Astrocyte (in vitro differentiated cells and primary cell): ENCODE measurements at places on chromosomes 4 and X.

DNA sequence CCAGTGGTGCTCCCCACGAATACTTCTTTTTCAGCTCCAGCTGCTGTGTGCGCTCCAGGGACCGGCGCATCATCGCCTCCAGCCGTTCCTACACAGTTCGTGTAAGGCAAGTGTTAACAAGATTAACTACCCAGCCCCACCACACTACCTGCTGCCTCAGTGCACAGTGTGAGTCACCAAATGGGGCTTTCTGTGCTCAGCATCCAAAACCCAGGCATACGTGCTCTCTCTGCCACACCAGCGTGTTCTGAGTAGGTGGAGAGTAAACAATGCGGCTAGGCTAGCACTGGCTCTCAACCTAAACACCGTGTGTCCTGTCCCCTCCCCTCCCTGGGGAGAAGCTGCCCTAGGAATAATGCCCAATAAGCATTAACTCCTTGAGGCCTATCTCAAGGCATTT, 60.0 kb downstream of the MAP7D2 start:
- peak; percentile 44 for DNase-seq

DNA sequence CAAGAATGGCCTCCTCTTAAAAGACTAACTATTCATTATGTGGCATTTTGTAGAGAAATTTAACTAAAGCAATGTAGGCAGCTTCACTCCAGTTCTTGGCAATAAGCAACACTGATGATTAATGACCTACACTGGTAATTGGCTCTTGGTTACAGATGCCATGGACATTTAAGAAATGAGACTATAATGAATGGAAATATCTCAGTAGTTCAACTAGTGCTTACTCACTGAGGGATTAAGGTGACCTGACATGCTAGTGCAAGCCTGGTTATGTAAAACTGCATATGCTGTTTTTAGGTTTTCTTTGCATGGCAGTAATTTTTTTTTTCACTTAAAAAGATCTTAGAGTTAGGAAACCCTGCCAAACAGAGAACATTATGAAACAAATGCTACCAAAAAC, 152.7 kb upstream of the AADAT start:
- peak; percentile 29 for DNase-seq

GRCh38 chr4:123819362-123820035, 422.9 kb downstream of the SPRY1 start:
- DNase-seq = no peak

- DNase-seq = peak; percentile 89
Observed at GRCh38 chr4:143381189-143382118, 44.8 kb downstream of the GAB1 start.

GRCh38 chr4:136186650-136187049, 1345.6 kb downstream of the PCDH18 start:
- no peak for DNase-seq

- DNase-seq = no peak
Observed at GRCh38 chr4:73646117-73646516, 25.9 kb upstream of the RASSF6 start.

GRCh38 chr4:7003176-7003878, 39.8 kb upstream of the TADA2B start:
- DNase-seq = no peak

DNA sequence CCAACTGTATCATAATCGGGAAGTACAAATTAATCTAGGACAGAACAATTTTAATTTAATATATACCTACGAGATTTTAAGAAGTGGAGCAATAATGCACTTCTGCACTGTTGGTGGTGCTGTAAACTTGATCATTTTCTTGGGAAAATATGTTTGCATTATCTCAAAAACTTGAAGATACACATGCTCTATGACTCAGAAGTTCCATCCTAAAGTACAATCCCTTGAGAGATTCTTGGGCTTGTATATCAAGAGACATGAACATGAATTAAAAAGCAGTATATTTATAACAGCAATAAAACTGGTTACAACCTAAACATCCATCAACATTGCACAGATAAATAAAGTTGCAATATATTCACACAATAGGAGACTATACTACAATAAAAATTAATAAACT, 168.8 kb downstream of the CLCN4 start:
- DNase-seq = peak; percentile 18

DNA sequence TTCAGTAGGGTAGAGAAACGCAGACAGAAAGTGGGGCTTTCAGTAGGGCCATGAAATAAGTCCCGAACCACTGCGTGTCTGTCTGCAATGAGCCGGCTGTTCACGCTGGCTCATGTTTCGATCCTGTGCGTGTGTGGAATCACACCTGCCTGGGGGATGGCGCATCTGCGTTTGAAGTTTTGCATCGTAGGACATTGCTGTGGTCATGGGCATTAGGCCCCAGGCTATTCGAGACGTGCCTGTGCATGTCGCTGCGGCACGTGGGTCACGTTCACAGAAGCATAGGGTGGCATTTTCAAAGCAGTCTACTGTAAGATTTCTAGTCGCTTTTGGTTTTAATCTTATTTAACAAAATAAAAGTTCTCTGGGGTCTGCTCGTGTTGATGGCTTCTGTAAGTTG, 25.5 kb upstream of the HGFAC start:
- DNase-seq = no peak

GRCh38 chr4:173380987-173381386, 10.2 kb downstream of the SAP30 start:
- no peak for DNase-seq

GRCh38 chr4:123298801-123299200, 97.8 kb upstream of the SPRY1 start:
- no peak for DNase-seq

GRCh38 chr4:127048376-127049044, 584.2 kb upstream of the INTU start:
- peak; percentile 52 for DNase-seq

GRCh38 chr4:39044364-39044955, 12.3 kb upstream of the TMEM156 start:
- DNase-seq = peak; percentile 70

DNA sequence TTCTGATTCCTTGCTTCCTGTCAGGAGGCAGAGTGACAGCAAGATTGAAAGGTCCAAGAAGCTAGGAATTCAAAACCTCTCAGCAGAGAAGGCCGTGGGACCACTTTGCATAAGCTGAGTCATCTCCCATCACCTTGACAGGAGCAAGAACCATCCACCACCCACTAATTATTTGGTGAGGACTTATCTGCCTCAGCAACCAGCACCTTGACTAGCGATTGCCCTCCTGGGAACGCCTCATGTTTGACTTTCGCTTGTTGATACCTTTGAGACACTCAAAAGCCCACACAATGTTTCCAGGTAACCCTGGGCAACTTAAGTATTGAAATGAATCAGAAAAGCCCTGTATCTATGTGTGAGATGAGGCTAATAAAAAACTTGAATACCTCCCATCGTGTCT, 233.5 kb upstream of the GYPA start:
- no peak for DNase-seq

- no peak for DNase-seq
Observed at GRCh38 chr4:124529131-124529530, 183.4 kb downstream of the ANKRD50 start.

DNA sequence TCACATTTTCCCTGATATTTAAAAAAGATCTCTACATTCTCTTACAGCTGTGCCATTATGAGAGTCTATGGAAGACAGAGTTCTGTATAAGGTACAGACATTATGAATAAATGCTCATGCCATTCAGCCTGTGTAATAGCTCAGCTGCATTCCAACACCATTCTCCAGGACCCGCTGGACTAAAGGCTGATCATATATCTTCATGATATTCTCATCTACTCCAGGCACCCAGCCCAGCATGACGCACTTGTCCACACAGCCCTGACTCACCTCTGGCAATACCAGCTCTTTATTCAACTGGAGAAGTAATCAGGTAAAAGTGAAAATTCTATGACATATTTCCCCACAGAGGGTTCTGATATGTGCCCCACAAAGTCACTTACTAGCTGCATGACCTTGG, 437.5 kb upstream of the FGF16 start:
- peak; percentile 79 for DNase-seq

- DNase-seq = no peak
Observed at GRCh38 chrX:63746715-63747114, 38.3 kb downstream of the ARHGEF9 start.

- no peak for DNase-seq
Observed at GRCh38 chrX:57647020-57647419, 33.0 kb downstream of the NLRP2B start.

- no peak for DNase-seq
Observed at GRCh38 chr4:170888660-170889059, 798.9 kb upstream of the AADAT start.

DNA sequence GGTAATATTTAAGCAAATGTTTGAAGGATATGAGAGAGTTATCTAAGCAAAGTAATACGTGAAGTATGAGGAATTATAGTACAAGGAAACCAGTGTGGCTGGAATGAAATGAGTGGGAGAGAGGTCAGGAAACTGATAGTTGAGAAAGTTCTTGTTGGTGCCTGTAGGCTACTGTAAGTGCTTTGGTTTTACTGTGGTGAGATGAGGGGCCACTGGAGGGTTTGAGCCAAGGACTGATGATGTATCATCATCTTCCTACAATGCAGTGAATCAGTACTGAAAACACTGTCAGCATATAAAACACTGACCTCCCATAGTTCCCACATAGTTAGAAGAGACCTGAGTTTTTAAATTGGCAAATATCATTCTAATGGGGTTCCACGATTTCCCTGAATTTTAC, 367.5 kb upstream of the CTSO start:
- DNase-seq = peak; percentile 98

DNA sequence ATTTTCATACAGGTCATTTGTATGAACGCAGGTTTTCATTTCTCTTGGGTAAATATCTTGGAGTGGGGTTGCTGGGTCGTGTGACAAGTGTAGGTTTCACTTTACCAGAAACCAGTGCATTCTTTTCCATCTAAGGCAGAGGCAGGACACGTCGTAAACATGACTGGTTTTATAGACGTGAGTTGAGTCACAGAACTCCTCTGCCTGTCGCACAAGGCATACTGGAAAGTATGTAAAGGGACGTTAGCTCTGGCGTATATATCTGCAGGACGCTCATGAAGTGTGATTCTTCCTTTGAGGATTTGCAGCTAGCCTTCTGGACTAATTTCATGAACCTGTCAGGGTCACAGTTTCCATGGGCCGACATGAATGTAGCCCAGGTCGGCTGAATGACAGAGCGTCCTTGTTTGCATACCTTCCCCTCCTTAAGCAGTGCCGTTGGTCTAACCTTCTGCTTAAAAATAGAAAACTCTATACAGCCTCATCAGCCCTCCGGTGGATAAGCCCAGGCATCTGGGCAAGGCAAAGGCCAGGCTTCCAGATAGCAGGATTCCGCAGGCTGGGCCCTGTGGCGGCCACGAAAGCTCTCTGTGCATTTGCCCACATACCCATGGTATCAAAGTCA, 106.0 kb downstream of the GPR143 start:
- no peak for DNase-seq

GRCh38 chr4:38495446-38495845, 168.6 kb upstream of the KLF3 start:
- DNase-seq = no peak

GRCh38 chr4:175947117-175947722, 118.4 kb upstream of the WDR17 start:
- no peak for DNase-seq

DNA sequence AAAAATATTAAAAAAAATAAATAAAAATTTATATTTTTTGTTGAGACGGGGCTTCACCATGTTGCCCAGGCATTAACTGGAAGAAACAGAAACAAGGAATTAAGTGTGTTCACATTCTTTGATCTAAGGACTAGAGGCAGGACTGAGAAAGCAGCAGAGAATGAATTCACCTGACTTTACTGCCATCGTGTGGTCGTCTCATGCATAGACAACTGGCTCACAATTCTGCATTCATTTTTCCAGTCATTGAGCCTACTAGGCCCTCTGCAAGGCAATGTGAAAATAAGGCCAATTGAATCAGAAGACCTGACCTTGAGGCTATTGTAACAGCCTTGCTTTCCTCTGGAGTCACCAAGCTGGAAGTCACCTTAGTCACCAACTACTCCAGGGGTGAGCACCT, 37.4 kb downstream of the LHFPL1 start:
- DNase-seq = peak; percentile 33

DNA sequence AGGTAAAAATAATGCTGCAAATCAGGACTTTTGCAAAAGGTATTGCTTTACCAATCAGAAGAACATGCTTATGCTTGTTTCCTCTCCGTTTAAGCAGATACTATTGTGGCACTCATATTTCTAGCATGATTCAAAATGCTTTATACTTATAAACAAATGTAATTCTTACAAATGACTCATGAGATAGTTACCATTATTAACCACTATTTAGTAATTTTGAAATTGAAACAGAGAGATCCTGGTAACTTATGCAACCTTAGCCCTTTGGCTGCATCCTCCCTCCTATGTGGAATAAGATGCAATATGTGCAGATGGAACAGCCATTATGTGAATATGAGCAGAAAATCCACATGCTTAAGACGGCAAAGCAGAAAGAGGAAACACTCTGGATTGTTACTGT, 164.7 kb downstream of the PCDH18 start:
- DNase-seq = no peak

DNA sequence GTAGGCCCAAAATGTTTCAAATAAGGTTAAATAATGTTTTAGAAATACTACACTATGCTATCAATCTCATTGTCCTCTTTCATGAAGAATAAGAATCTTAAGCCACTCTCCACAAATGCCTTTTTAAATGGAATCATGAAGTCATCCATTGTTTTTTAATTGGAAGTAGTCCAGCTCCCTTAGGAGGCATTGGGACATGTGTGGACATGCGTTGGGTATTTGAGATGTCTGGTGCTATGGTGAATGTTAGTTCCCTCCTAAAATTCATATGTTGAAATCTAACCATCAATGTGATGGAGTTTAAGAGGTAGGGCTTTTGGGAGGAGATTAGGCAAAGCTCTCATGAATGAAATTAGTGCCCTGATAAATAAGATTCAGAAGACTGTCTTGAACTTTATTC, 289.0 kb downstream of the C4orf33 start:
- no peak for DNase-seq

DNA sequence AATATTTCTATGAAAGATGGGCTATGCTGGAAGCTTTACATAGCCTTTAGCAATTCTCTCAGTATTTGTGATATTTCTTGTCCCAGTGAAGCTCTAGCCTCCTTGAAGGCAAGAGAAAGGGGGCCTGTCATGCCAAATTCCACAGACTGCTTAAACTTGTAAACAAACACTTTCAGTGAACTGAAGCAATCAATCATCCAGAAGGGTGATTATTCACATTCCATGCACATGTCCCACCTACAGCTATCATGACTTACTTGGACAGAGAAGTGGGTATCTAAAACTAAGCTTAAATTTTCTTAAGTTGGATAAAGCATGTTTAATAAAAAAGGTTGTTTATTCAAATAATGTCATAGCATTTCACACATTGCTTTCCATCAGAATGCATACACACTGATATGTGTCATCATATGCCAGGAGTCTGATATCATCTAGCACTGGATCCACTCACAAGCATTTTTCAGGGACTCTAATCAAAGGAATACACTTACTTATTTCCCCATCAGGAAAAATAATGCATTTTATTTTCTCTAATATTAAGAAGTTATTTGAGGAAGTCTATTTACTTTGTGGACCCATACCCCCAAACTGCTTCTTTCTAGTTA, 1.2 kb upstream of the FSTL5 start:
- peak; percentile 1 for DNase-seq

GRCh38 chr4:168362025-168362401, 43.5 kb upstream of the DDX60 start:
- DNase-seq = no peak
